ENCODE measurements at places on chromosomes 12 and 14.
A peak's percentile ranks its signal among the peaks of the same experiment; 100 is the strongest.

DNA sequence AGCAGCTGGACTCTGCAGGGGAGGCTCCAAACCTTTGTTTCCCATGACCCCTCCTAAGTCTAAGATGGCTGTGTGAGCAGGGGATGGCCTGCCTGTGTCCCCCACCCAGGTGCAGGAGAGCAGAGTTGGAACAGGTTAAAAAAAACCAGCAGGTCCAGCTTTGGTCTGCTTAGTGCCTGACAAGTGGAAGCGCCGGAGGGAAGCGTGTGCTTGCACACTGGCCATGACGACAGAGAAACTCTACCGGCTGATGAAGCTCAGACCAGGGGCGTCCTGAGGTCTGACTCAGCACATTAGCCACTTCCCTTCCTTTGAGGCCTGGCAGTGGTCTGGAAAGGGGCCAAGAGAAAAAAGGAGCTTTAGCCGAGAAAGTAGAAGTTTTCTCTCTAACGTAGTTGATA is 280.1 kb downstream of the VRK1 start:
- DNase-seq, result no peak

DNA sequence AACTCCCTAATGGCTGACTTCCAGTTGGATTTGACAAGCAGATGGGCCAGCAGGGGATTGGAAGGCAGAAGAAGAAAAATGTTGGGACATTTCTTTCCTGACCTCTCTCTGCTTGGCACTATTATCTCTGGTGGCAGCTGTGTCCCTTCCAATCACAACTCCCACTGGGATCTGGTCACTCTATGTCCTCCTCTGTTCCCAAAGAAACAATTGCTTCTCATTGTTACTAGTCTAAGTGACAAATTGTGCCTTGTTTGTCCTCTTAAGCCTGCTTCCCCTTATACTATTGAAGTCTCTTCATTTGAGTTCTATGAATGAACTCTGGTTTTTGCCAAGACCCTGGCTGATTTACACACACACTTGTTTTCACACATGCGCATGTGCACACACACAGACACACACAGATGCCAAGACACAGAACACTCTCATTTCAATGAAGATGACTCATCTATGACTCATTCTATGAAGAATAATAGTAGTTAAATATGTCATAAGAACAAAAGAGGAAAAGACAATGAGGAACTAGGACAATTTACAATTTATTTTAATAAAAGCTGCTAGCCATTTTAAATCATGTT is 83.0 kb upstream of the FAR2 start:
- DNase-seq, result no peak

DNA sequence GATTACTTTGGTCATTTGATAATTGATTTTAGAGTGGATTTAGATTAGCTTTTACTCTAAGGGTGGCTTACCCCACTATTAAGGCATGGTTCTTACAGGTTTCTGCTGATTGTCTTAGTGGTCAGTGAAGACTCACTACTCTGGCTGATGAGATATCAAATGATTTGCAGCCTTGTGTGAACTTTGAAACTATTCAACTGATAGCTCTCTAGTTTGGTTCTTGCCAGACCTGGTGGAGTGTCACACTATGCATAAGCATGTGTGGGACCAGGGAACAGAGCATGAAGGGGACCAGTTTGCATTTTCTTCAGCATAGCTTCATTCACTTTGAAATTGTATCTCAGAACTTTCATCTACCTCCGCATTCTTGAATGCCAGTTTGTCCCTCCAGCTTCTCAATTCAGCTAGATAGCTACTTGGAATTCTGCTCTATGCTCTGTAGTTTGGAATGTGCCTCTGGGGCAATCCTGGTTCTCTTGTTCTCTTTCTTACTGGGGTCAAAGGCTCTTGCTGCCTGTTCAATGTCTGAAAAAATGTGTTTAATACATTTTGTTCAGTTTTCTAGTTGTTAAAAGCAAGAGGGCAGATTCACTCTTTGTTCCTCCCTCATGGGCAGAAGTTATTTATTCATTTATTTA is 12.7 kb downstream of the SCYL2 start:
- no peak for DNase-seq

- no peak for DNase-seq
These were observed 9.4 kb upstream of the PSMC1 start for GRCh38 chr14:90246936-90247335.

DNA sequence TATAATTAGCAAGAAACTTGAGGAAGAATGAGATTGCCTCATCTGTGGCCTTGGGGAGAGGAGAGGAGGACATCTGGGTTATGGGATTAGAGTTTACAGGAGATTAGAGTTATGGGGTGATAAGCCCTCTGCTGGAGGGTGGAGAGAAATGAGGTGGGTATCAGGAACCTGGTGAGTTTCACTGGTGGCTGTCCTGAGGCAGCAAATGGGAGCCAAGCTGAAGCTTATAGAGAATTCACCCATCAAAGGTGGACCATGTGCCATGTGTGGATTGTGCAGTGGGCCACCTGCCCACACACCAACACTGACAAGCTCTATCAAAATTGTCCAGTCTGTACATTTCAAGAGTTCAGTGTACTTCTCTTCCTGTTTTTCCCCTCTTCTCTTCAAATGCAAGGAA is 135.3 kb downstream of the AEBP2 start:
- no peak for DNase-seq

DNA sequence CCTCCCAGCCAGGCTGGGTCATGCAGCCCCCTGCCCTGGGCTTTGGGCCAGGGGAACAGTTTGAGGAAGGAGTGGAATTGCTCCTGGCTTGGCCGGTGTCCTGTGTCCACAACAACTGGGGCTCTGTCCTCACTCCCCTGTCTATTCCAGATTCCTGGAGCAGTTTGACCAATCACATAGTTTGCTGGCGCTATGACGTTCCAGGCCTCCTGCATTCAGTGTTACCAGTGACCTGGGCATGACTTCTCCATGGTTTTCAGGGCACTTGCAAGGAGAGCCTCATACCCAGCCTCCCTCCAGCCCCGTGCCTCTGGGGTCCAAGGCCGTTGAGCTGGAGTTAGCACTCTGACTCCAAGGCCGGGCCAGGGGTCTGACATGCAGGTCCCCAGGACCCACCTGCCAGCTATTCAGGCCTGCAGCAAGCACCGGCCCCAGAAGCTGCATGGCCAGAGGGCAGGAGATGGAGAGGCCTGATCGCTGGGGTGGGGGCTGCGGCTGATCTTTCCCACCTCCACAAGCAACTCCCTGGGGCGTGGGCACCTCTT is 34.2 kb downstream of the ISCA2 start:
- no peak for DNase-seq

GRCh38 chr14:91398707-91399106 is 18.9 kb downstream of the CCDC88C start:
- no peak for DNase-seq

DNA sequence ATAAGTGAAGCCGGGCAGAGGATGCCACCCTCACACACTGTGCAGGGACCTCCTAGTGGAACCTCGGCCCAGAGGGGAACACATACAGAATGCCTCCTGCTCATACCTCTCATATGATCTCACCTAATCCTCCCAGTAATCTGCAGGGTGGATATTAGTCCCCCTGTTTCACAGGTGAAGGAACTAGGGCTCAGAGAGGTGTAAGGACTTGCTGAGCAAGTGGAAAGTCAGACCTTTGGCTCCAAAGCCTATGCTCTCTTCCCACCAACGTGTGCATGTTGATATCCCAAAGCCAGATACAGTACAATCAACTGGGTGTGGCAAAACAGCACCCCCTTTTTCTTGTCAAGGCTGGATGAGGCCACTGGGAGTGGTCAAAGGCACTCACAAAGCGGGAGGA is 4.2 kb downstream of the MYH6 start:
- no peak for DNase-seq

- DNase-seq, result no peak
These were observed 142.9 kb downstream of the ASCL1 start for GRCh38 chr12:103100257-103100831.

DNA sequence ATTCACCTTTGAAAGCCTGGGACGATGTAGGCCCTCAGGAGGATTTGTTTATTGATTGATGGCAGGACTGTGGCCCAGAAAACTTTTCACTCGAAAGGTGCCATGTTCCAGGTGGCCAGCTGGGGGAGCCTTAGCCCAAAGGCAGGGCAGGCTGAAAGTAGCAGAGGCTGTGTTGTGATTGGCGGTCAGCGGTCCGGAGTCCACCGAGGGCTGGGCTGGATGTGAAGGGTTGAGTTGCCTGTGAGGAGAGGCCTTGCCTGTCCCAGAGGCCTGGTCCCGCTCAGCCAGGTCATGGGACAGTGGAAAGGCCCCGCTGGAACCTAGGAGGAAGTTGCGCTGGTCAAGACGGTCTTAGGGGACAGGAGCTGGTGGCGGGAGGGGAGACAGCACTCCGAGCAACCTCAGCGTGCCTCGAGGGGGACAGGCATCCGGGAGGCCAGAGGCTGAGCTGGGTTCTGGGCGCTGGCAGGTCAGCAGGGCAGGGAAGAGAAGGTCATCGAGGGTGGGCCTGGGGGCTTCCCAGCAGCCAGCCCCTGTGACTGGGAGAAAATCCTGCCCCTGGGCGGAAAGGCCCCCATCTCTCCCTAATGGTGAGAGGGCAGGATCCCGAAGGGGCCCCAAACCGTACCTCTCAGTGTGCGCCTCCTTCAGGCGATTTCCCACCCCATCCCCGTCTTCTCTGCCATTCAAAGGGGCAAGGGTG is 26.3 kb downstream of the CMA1 start:
- DNase-seq, result peak; percentile 13

DNA sequence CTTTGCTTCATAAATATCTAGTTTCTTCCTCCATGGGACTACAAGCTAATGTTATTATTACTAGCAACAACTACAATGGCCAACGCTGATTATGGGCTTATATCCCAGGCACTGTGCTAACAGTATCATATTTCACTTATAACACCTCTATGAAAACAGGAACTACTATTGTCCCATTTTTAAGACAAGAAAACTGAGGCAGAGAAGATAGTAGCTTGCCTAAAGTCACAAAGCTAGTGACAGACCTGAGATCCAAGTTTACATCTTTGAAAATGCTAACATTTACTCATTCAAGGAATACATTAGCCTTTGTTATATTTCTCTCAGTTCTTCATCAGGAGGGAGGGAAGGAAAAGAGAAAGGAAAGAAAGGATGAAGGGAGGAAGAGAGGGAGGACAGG is 32.8 kb downstream of the GIT2 start:
- DNase-seq, result no peak

- DNase-seq, result no peak
These were observed 73.3 kb upstream of the PLEKHG7 start for GRCh38 chr12:92629349-92630065.

DNA sequence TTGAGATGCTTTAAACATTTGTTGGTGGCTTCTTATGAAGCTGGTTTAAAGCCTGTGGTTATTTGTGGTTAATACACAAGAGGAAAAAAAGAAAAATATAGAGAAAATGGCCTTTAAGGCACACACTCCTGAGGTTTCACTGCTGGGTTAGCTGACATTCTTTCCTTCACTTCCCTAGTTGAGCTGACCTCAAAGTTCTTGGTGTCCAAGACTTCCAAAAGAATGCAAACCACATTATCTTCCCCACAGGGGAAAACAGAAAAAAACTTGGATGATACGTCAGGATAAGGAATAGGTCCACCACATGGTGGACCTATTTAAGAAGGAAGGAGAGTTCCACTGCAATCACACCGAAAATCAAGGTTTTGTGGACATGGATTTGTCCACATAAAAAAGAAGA is 94.3 kb downstream of the SLC25A21 start:
- DNase-seq, result no peak

DNA sequence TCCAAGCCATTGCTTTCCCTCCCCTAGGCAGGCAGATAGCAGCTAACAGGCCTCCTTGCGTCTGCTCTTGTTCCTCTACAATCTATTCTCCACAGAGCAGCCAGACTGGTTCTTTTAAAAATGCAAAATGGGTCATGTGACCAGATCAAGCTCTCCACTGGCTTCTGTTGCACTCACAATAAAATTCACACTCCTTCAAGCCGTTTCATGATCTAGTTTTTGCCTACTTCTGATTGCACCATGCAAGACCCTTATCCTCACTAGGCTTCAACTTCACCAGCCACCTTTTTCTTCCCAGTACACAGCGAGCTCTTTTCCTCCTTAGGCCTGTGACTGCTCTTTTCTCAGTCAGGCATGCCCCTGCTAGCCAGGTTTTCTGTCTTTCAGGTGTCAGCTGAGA is 6.1 kb upstream of the KRAS start:
- no peak for DNase-seq

GRCh38 chr12:91965781-91966180 is 179.9 kb downstream of the BTG1 start:
- no peak for DNase-seq

GRCh38 chr12:54415221-54415929 is 3.7 kb downstream of the ITGA5 start:
- DNase-seq, result no peak

- DNase-seq, result no peak
These were observed 10.9 kb downstream of the KMT2D start for GRCh38 chr12:49049566-49050224.

DNA sequence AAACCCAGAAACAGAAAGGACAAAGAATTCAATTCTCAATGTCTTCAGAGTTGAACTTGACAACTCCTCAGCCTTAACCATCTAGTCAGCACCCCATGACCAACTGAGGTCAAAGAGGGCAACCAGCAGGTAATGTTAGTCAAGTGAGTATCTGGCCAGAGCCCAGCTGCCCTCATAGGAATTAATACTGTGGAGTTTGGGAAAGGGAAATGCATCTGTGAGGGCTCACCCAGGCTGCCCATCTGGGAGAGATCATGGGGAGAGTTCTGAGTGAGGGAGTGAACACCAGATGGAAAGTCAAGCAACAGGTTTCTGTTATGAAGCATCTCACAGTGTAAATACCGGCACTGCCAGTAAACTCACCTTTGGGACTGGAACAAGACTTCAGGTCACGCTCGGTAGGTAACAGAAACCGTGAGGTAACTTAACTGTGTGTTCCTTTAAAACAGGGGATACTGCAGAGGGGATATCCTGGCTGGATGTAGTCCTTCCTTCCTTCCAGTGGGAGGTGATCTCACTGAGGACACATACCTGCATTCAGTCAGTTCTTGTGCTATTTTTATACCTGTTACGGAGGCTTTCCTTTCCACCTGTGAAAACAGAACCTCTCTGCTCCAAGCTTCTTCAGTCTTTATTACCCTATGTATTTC is 94.4 kb downstream of the DAD1 start:
- no peak for DNase-seq

- no peak for DNase-seq
These were observed 115.2 kb downstream of the BMP4 start for GRCh38 chr14:53841109-53842099.

- no peak for DNase-seq
These were observed 6.6 kb upstream of the AAAS start for GRCh38 chr12:53328043-53328435.

All from T-helper 9 cell (primary cell).